ENCODE measurements at places on chromosomes 5 and 9.

- no peak for DNase-seq
Measured at GRCh38 chr9:97529363-97530076, 28.1 kb downstream of the TMOD1 start.

DNA sequence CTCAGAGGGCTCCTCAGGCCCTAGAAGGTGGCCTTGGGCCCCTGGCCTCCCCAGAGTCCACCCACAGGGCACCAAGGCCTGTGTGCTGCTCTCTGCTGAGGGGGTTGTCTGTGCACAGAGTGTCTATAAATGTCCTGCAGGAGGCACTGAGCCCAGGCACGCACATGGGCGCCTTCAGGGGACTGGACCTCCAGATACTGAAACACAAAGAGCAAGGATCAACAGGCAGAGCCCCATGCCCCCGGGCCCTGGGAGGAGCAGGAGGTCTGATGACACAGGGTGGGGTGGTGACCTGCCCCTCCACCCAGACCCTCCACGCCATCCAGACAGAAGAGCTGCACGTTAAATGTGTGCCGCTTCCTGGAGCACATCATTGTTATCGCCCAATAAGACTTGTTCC lies 64.6 kb upstream of the SIMC1 start:
- no peak for DNase-seq

- no peak for DNase-seq
Measured at GRCh38 chr9:137397675-137398423, 25.1 kb downstream of the EXD3 start.

DNA sequence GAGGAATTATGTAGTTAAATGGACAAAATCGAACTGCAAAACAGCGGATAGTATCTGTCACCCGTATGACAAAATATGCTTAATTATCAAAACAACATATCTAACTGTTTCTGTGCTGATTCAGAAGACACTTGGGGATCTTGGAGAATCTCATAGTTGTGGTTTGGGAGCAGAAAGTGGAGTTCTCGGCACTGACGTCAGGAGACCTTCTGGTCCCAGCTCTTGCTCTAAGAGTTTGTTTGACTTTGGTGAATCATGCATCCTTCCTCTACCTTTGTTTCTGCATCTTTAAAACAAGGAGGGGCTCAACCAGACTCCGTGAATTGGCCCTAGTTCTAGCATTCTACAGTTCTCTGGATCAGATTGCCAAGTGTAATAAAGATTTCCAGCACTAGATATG lies 37.0 kb upstream of the TAF1L start:
- DNase-seq = no peak

DNA sequence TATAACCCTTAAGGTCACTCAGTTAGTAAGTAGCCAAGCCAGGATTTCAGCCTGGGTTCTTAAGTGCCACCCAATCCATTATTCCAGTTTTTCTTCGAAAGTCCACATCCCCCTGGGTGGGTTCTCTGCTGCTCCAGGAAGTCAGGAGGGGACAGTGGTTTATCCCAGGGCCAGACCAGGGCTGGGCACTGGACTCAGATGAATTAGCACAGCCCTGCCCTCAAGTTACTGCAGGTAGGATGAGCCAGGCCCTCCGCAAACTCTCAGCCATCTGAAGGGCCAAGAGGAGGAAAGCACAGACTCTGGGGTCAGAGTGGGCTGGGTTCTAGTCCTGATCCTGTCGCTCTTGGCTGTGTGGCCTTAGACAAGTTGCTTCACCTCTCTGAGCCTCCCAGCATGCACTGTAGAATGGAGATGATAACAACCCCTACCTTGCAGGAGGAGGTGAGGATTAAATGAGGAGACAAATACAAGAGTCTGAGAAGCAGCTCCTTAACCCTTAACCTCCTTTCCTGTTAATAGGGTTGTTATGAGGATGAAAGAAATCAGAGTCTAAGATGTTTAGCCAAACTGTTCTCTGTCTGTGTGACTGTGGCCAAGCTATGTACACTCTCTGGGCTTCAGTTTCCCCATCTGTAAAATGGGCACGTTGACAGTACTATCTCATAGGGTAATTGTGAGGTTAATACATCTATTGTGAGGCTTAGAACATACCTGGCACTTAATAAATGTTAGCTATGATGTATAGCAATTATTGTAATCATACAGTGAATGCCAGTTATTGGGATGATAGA lies 6.8 kb upstream of the NEURL1B start:
- DNase-seq = no peak

DNA sequence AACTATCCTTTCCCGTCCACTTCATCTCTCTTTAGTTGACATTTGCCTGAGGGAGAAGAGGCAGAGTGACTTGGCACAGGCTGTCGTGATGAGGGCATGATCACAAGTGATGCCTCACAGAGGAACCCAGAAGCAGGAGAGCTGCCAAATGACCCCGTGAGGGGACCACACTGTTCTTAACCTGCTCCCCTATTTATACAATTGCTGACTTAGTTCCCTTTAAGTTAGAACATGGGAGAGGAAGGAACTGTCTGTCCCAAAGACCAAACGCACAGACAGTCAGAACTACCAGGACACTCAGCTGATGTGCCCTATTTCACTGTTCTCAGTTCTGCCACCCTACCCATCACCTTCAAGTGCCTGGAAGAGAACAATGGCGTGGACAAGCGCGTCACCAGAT lies 73.7 kb downstream of the SLC1A3 start:
- DNase-seq = no peak

- DNase-seq = no peak
Measured at GRCh38 chr9:112541685-112542084, 55.1 kb downstream of the KIAA1958 start.

GRCh38 chr9:131867611-131868192 lies 127.8 kb upstream of the RAPGEF1 start:
- DNase-seq = no peak

- DNase-seq = no peak
Measured at GRCh38 chr5:91486638-91487037, 103.5 kb upstream of the ARRDC3 start.

- no peak for DNase-seq
Measured at GRCh38 chr5:101435768-101436167, 532.7 kb upstream of the ST8SIA4 start.

DNA sequence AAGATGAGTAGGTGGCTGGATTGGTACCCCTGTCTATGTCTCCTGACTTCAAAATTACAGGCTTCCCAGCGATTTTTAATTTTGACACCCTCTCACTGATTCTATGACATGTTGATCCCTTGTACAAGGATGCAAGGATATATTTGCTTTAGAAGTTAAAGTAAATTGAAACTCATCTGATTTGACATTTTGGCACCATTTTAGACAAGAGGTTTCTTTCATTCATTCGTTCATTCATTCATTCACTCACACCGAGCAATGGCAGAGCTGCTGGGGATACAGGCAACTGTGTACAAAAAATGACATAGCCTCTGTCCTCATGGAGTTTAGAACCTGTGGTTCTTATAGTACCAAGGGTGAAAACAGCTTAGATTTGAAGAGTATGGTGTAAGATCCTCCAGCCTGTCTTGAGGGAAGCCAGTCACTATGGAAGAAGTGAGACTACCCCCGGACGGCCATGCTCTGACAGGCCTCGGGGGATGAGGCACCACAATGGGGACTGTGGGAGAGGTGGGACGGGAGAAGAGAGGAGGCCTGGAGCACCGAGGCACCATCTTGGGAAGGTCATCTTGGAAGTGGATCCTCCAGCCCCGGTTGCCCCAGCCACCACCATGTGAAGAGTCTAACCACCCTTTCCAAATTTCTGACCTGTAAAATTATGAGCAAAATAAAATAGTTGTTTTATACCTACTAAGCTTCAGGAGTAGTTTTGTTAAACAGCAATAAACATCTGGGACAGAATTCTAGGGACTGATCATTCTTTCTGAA lies 16.2 kb downstream of the STC2 start:
- DNase-seq = no peak

- no peak for DNase-seq
Measured at GRCh38 chr5:168696611-168697010, 117.4 kb upstream of the PANK3 start.

- DNase-seq = no peak
Measured at GRCh38 chr9:132383462-132383883, 23.2 kb downstream of the TTF1 start.

GRCh38 chr5:169767938-169768337 lies 130.9 kb downstream of the DOCK2 start:
- DNase-seq = no peak

DNA sequence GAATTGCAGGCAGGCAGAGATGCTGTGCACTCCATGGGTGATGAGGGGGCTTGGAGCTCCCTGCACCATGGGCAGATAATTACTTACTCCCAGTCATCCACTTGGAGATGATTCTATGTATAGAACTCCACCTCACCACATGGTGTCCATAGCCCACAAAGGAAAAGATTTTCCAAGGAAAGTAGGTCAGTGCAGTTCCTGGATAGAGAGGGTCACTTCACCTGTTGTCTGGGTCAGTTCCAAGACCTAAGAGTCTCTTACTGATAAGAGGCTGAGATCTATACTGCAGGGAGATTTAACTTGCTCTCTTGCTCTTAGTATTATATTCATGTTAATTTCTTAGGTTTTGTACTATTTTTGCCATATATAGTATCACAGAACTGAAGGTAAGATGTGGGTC lies 113.9 kb upstream of the BRINP1 start:
- DNase-seq = no peak

GRCh38 chr5:173324115-173325001 lies 3.9 kb downstream of the STC2 start:
- DNase-seq = no peak

DNA sequence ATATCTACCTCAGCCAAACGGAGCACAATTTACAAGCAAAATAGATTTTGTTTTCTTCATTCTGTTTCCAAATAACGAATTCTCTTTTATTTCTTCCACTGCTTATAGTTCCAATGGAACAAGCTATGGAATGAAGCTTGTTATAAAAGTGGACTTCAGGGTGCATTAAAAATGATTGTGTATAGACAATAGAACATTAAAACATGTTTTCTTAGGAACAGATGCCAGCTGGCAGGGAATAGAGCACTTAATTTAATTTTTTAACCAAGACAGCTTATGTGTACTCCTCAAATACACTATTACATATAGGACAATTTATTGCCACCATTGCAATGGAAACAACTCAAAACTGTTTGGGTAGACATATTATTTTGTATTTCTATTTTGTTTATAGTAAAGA lies 860.1 kb upstream of the TYRP1 start:
- DNase-seq = no peak

DNA sequence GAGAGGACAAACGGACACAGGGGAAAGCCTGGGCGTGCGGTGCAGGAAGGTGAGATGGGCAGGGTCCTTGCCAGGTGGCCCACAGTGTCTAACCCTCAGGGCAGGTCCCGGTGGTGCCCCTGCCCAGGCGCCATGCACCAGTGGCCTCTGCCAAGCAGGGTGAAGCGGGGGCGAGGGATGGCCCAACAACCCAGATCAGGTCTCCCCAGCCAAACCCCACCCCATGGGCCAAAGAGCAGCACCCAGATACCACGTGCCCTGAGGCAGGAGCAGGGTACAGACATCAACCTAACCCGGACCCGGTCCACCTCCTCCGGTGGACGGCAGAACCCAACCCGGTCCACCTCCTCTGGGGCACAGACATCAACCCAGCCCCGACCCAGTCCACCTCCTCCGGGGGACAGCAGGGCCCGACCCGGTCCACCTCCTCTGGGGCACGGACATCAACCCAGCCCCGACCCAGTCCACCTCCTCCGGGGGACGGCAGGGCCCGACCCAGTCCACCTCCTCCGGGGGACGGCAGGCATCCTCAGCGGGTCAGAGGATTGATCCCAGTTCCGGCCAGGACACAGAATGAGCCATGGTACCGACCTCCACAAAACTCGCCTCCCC lies 12.8 kb downstream of the SLC12A7 start:
- no peak for DNase-seq

GRCh38 chr5:3787604-3788003 lies 192.0 kb downstream of the IRX1 start:
- no peak for DNase-seq

GRCh38 chr9:72443855-72444254 lies 77.6 kb upstream of the TMC1 start:
- DNase-seq = peak; percentile 56

- DNase-seq = peak; percentile 62
Measured at GRCh38 chr9:128911529-128912035, 9.2 kb upstream of the PHYHD1 start.

DNA sequence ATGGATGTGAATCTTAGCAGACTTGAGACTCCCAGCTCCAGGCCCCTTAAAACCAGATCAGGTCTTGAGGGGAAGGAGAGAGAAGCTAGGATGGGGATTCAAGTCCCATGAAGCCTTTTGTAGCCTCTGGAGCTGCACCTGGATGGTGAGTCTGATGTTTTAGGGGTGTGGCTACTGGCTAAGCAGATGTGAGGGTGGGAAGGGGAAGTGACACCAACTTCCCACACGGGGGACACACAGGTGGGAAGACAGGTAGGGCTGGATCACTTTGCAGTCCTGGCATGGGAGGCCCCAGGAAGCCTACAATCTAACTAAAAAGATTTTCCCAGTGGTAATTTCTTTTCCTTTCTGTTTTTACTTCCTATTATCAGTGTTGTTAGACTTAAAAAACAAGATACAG lies 38.7 kb upstream of the UBAP2 start:
- DNase-seq = no peak

GRCh38 chr5:35647712-35648111 lies 30.0 kb downstream of the SPEF2 start:
- no peak for DNase-seq

DNA sequence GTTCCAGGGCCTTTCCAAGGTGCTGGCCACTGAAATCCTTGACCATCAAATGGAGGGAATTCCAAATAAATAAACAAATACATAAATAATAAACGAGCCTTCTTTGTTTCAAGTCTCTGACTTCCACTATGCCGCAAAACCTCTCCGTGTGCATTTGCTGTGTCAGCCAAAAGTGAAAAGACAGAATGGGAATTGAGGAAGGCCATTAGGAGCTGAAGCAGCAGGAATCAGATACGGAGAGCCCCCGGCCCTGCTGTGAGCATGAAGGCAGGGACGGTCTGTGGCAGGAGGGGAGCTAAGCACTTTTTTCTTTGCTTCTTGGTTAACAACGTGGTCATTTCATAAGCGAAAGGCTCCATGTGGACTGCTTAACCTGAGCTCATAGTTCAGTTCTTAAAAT lies 26.1 kb downstream of the PLPPR1 start:
- no peak for DNase-seq

- no peak for DNase-seq
Measured at GRCh38 chr5:141957367-141957996, 520 bp downstream of the PCDH12 start.

- DNase-seq = peak; percentile 87
Measured at GRCh38 chr5:103562453-103563157, at the start of gene NUDT12. TSS of gene NUDT12 (minus strand) at chr5:103562789. CDS start at chr5:103560248, 2,541 bp downstream.

- no peak for DNase-seq
Measured at GRCh38 chr9:18910916-18911315, 122.1 kb downstream of the SAXO1 start.

GRCh38 chr9:134544388-134545214 lies 97.0 kb upstream of the COL5A1 start:
- no peak for DNase-seq

DNA sequence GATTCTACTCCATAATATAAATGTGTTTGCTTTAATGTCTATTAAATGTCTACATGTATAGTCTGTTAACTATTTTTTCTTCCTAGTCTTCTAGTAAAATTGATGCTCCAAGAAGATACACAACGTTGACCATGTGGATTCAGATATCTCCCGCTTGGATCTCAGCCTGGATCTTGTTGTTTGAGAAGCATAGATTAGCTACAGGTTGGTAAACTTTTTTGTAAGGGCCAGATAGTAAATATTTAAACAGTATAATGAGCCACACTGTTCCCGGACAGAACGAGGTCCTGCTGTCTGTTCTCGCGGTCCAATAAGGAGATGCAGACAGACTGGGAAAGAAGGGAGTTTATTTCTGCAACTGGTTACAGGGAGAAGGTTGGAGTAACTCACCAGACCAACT lies 86.2 kb upstream of the IL12B start:
- DNase-seq = no peak

Measured in SW 1271 (cell line).